GM20000 (cell line): ENCODE measurements at places on chromosomes 1 and 21.

DNA sequence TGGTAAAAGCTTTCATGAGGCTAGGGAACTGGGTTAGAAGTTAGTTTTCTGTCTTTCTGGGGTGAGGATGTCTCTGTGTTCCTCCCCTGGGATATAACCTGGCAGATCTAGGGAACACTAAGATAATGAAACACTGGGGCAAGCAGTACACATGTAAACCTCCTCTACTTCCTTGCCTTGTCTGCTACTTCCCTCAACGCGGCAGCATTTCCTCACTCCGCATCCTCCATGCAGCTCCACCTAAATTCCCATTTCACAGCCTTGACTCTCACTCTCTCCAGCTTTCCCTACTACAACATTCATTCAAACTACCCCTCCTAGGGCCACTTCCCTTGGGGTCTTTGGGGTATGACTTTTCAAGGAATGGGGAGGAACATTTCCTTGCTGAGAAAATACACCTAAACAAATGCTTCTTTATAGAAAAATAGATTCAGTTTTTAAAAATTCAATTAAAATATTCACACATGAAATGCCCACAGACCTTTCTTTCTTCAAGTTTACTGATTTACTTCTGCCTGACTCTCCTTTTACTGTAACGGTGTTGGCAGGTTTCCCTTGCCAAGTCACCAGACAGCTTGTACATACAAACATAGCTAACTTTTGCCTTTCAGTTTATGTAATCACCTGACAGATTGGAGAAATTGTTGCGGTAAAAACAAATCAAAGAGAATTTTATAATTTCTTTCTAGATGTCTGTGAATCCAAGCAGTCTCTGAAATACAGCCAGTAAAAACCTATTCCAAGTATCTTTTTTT is 90.1 kb downstream of the TNFSF18 start:
- no peak for DNase-seq

DNA sequence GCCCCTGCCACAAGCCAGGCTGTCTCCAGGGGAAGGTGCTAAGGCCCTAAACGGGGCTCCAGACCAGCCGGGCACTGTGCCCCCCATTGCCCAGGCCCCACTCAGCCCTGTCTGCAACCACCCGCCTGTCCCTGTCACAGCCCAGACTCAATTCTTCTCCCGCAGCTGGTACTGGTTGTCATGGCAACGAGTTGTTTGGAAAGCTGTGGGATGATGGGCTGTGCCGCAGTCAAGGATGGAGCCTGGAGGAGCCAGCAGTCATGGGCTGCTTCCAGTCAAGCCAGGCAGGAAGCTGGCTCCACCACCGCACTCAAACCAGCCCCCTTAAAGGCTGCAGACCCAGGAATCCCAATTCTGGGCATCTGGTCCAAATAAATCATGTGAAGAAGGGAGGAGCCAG is 4.2 kb downstream of the SPOCD1 start:
- DNase-seq = no peak

DNA sequence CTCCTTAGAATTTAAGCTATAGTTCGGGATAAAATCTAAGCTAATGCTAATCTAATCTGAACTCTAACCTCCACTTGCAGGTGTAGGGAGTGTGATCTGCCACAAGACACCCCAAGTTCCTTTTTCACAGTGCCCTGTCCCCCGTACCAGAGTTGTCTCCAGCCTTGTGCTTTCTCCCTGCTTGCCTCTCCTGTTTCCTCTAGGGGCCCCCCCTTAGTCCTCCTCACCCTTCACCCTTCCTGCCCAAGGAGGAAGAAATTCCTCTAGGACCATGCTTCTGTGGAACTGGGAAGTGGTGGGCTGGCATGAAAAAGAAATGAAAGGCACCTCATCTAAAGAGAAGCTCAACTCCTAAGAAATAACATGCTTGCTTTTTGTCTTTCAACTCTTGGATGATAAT is 50.2 kb upstream of the BCL9 start:
- DNase-seq = no peak

GRCh38 chr21:42310411-42311001 is 4.7 kb downstream of the TFF3 start:
- no peak for DNase-seq

DNA sequence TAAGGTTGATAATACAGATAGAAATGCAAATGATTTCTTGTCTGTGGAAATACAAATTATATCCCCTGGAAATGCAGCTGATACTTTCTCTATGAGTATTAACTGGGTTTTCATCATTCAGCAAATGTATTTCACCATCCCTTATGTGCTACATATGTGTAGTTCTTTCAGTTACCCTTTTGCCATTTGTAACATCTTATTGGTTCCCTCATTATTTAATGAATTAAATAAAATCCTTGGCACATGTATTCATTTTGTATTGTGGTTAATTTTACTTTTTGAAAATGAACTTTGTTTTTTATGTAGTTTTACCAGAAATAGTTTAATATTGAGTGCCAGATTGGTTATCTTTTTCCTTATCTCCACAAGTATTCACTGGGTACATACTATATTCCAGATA is 89.9 kb upstream of the DEPDC1 start:
- DNase-seq = no peak
